ENCODE measurements at places on chromosomes 12 and 14.

DNA sequence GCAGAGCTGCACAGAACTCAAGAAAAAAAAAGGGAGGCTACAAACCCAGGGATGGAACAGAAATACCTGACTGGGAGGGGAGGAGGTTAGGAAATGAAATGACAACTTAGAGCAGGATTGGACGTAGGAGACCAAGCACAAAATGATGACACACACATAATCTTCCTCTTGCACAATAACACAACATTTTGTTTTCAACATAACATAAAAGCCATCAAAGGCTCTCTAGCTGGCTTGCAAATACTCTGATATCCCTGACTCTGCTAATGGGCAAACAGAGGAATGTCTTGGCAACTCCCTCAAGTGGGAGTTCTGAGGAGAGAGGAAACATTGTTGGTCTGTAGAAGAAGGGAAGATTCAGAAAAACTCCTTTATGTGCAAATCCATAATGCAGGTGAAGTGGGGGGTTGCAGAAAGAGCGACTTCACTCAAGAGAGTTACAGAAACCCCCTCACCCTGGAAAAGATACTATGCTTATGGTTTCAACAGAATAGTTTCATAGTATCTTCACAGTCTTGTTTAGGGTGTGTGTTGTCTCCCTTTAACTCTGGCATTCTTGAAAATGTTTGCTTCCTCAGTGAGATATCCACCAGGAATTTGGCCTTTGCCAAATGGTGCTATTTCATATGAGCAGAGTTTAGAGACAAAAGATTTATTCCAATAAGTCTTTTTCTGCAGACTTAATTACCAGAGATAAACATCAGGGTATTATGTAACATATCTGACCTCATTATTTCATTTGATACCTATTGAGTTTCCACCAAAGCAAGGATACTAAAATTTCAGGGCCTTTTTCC is 43.8 kb upstream of the LTBP2 start:
- no peaks in the 10 kb centered on the region for H3K27me3 ChIP-seq
- H3K4me1 ChIP-seq, result peaks cover 85% of the 10 kb centered on the region
- peak; percentile 84 for DNase-seq
- H3K4me3 ChIP-seq, result peak overlapping the region; percentile 28

DNA sequence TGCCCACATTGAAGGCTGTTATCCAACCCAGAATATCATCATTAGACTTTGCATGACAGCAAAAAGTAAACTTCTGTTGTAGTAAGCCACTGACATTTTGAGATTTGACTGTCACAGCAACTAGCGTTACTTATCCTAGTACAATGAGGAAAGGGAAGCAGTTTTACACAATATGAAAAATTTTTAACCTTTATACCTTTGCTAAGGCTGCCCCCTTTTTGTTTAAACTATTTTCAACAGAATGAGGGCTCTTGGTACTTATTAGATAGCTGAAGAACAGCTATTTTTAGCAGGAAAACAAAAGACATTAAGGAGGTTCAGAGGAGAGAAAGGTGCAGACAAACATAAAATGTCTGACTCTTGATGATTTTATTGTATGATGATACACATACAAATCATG is 23.4 kb upstream of the TMX1 start:
- H3K36me3 ChIP-seq, result no peaks in the 10 kb centered on the region
- DNase-seq, result no peak
- no peak overlapping the region for H3K4me3 ChIP-seq
- H3K27ac ChIP-seq, result no peak overlapping the region
- no peaks in the 10 kb centered on the region for H3K4me1 ChIP-seq

GRCh38 chr14:30748343-30748742 is 126.0 kb upstream of the COCH start:
- H3K36me3 ChIP-seq, result no peaks in the 10 kb centered on the region
- no peak overlapping the region for H3K4me3 ChIP-seq
- no peak for DNase-seq
- no peaks in the 10 kb centered on the region for H3K27me3 ChIP-seq

- no peak overlapping the region for H3K4me3 ChIP-seq
- DNase-seq, result no peak
- H3K36me3 ChIP-seq, result no peaks in the 10 kb centered on the region
- no peak overlapping the region for H3K27ac ChIP-seq
- H3K27me3 ChIP-seq, result no peaks in the 10 kb centered on the region
Measured at GRCh38 chr12:9124383-9125031, 8.8 kb upstream of the A2M start.

- H3K4me3 ChIP-seq, result no peak overlapping the region
- H3K27me3 ChIP-seq, result no peaks in the 10 kb centered on the region
- no peak for DNase-seq
- H3K27ac ChIP-seq, result no peak overlapping the region
Measured at GRCh38 chr12:2475984-2476383, 318.8 kb upstream of the FKBP4 start.

- DNase-seq, result no peak
- H3K27ac ChIP-seq, result no peak overlapping the region
- H3K4me1 ChIP-seq, result 0 out of 2 replicates have a peak, but pooled peaks cover 5% of the 10 kb centered on the region
- no peaks in the 10 kb centered on the region for H3K27me3 ChIP-seq
- no peak overlapping the region for H3K4me3 ChIP-seq
- H3K36me3 ChIP-seq, result no peaks in the 10 kb centered on the region
Measured at GRCh38 chr14:104700747-104701217, 11.4 kb downstream of the INF2 start.

Data from GM23248 (cell line).